ENCODE measurements at places on chromosomes 11 and 22.

- DNase-seq = no peak
Measured at GRCh38 chr22:48782811-48783511, 1044.7 kb downstream of the BRD1 start.

DNA sequence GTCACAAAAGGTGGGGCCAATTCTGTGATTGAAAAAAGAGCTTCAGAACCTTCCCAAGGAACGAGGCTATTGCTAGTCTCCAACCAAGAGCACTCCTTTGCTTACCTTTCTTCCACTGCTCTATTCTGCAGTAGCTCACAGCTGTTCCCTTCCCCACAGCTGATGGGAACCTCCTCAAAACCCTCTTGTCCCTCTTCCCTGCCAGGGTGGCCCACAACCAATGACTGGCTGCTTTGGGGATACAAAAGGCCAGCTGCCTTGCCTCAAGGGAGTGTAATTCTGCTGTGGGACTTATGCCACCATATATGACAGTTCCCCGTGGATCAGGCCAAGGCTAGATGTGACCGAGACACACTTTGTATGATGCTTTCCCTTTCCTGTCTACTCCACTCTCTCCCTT is 15.0 kb downstream of the KCNE3 start:
- DNase-seq = no peak

DNA sequence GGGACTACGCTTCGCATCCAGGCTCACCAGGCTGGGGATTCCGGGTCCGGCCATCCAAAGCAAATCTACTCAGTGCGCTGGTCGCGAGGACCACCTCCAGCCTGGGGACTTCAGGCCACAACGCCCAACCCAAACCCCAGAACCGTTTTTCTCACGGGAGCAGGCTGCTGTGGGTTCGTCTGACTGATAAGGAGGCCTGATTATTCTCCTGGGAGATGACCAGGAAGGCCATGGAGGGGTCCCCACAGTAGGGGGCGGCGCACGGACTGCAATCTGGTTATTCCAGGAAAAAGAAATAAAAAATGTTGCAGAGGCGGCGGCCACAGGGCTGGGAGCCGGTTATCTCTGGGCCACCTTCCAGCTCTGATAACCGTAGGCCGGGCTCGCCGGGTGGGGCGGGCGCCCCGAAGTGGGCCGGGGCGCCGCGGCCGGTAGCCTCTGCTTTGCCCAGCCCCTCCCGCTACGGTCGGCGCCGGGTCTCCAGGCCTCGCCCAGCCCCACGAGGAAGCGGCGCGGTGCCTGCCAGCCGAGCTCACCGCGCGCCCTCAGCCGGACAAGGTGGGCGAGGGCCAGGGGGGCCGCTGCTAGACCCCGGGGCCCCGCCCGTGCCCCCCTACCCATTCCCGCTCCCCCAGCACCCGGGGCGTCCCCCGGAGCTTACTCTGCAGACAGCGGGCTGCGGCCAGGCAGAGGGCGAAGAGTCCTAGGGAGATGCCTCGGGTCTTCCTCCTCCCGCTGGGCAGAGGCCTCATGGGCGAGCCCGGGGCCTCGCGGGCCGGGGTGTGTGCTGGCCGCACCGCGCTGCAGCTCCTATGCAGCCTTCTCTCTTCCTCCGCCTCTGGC is 446 bp downstream of the VSTM5 start:
- peak; percentile 38 for DNase-seq

GRCh38 chr11:119373921-119374631 is 7.4 kb downstream of the USP2 start:
- DNase-seq = peak; percentile 72

DNA sequence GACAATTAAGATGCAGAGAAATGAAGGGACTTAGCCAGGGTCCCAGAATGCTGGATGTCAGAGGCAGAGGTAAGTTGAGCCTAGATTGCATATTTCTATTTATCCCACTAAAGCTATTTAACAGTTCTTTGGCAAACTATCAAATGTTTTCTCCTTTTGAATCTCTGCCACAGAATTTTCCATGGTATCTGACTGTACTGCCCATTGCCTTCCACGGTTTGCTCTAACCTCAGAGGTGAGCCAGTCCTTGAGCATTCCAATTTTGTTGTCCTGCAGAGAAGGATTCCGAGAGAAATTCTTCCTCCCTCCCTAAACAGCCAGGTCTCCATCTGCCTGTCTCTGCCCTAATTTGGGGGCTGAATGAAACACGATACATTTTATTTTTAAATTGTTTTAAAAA is 368.3 kb upstream of the SYN3 start:
- DNase-seq = peak; percentile 42

- no peak for DNase-seq
Measured at GRCh38 chr11:104663190-104664140, 234.8 kb downstream of the CASP12 start.

GRCh38 chr22:19824212-19824925 is 30.3 kb downstream of the GNB1L start:
- no peak for DNase-seq

GRCh38 chr11:87954476-87954875 is 220.8 kb downstream of the RAB38 start:
- DNase-seq = no peak
